ENCODE measurements at places on chromosomes 2 and 18.

GRCh38 chr2:9753276-9753600, 90.0 kb upstream of the TAF1B start:
- peak; percentile 56 for DNase-seq

- no peak for DNase-seq
These were observed 108.4 kb downstream of the FAM210A start for GRCh38 chr18:13617826-13618515.

- DNase-seq: no peak
These were observed 155.4 kb downstream of the GALR1 start for GRCh38 chr18:77405096-77405495.

DNA sequence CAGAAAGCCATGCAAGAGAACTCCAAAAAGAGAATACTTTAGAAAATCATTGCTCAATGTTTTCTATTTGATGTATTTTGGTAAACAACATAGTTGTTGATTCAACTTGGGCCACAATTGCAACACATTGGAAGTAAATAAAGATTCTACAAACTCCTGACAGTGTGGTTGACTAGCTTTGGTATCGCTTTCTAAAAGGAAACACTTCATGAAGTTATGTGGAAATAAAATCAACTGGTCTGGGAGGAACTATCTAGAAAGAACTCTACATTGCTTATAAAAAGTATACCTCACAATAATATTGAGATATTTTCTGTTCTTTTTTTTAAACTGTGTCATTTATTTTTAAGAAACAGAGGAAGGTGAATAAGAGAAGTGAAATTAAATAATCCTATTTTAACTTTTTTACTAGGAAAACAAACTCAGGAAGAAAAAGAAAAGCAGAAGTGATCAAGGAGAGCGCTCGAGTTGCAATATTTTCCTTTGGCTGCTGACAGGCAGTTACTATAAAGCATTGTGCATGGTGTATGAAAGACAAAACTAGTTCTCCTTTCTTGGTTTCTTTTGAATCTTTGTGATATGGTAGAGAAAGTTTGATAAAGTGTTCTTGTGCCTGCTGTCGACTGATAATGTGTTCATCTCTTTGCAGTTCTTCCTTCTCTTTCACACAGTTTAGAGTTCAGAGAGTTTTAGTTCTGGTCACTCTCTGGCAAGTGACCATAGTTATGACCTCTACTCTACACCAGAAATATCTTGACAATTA, 3.0 kb downstream of the DHRS9 start:
- no peak for DNase-seq

- DNase-seq: no peak
These were observed 119.3 kb upstream of the SIX2 start for GRCh38 chr2:45128580-45128997.

Data from HT-29 (cell line).